CD4-positive, alpha-beta T cell treated with Interleukin-4 for 1 hour (primary cell): ENCODE measurements at places on chromosomes 3 and 15.

DNA sequence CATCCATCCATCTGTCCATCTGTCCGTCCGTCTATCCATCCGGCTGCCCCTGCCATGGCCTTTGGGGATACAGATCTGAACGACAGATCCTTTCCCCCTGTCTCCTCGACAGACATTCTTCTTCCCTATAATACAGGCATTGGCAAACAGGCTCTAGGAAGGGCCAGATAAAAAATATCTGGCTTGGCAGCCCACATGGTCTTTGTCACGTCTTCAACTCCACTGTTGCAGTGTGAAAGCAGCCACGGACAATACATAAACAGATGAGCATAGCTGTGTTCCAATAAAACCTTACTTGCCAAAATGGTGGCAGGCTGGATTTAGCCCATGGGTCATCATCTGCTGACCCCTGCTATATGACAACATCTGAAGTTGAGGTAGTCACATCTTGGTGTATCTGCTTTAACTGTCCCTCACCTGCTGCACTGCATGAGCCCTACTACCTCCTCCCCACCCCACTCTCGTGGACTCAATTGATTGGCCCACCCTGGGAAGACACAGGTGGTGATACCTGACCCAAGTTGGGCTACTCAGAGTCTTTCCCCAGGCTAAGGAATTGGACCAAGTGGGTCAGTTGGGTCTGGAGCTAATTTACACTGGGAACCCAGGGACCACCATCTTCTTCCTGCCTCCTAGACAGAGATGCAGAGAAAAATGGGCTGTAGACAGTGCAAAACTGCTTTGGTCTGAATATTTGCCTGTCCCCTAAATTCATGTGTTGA is 128.4 kb upstream of the SMAD3 start:
- no peak for DNase-seq

DNA sequence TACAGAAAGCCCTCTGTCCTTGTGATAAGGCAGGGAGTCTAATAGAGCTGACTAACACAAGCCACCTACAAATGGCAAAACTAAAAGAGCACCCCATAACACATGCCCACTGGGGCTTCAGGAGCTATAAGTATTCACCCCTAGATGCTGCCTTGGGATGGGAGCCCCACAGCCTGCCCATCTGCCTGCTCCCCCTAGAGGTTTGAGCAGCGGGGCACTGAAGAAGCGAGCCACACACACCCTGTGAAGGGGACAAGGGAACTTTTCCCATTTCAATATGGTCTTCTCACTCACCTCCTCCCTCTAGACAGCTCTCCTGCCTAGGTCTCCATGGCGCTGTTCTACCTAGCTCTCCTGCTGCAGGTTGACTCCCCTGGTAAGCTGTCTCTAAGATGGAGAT is 261.0 kb downstream of the SHQ1 start:
- DNase-seq: no peak

- DNase-seq: no peak
Measured at GRCh38 chr15:80059786-80060355, 395 bp downstream of the ZFAND6 start.

DNA sequence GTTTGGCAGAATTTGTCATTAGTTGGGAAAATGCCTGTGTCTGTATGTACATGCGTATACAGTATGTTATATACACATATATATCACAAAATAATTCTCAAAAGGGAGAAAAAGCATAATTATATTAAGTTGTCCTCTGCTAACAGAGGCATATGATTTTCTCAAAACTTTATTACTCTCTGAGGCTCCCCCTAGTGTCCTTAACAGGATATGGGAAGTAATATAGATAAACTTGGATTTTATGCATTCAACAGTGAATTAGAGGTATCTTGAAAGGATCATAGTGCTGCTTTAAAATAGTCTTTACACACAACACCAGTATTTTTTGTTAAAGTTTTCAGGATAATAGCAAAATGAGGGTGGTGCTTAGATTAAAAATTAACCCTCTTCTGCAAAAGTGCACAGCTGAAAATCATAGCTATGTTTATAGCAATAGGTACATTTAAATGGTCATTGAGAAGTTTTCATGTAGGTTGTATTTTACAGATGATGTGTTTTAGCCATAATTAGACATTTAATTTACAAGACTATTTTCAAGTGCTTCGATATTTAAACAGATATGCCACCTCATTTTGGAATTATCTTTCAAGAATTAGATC is 454.0 kb upstream of the ROBO2 start:
- DNase-seq: no peak
